ENCODE measurements at places on chromosomes 6 and 20. TPM values are rescaled to one million over a fixed set of nuclear protein-coding genes. Genes with fewer than 3 reads are reported as not detected.

Gene PRICKLE4
- 2.8 TPM for polyA plus RNA-seq

DNA sequence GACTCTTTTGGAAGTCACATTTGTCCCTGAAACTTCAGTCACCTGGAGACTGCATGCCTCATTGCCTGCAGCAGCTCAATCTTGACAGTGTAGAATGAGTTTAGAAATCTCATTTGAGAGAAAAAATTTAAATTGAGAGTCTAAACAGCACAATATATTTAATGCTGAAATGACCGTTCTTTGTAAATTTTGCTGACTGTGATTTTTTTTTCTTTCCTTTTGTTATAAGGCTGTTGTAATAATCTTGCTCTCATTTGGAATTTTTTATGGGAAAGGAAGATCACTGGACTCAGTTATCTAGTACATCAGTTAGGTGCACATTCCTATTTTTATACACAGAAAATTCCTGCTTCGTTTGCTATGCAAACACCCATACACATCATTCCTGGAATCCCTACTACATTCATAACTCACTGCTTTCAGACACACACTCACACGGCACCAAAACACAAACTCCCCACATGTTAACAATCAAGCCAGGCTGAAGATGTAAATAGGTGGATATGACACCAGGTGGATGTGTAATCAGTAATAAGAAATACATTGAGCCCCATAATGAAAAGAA is 43.8 kb downstream of the PTCHD4 start:
- DNase-seq: no peak

GRCh38 chr6:30845183-30845582 is 39.1 kb upstream of the DDR1 start:
- DNase-seq: no peak

Gene MTG2
- 24.6 TPM for polyA plus RNA-seq

- no peak for DNase-seq
Observed at GRCh38 chr6:128844598-128844997, 38.3 kb upstream of the LAMA2 start.

Gene CGA
- not detected for polyA plus RNA-seq

GRCh38 chr20:12902992-12903391 is 105.8 kb upstream of the SPTLC3 start:
- DNase-seq: no peak

DNA sequence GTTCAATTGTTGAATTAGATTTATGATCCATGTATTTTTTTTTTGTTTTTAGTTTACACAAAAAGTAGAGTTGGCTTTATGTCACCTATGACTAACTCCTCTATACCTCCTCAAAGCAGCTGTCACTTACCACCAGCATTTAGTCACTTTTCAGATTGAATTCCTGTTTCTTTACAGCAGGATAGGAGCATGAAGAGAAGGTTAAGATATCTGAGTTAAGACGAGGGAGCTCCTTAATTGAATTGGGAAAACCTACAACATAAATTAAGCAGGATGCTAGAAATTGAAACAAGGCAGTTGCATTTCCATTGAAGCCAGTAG is 237.2 kb downstream of the FARS2 start:
- no peak for DNase-seq

Gene SLPI
- 0.69 TPM for polyA plus RNA-seq

GRCh38 chr6:72151742-72152141 is 265.4 kb downstream of the RIMS1 start:
- DNase-seq: no peak

DNA sequence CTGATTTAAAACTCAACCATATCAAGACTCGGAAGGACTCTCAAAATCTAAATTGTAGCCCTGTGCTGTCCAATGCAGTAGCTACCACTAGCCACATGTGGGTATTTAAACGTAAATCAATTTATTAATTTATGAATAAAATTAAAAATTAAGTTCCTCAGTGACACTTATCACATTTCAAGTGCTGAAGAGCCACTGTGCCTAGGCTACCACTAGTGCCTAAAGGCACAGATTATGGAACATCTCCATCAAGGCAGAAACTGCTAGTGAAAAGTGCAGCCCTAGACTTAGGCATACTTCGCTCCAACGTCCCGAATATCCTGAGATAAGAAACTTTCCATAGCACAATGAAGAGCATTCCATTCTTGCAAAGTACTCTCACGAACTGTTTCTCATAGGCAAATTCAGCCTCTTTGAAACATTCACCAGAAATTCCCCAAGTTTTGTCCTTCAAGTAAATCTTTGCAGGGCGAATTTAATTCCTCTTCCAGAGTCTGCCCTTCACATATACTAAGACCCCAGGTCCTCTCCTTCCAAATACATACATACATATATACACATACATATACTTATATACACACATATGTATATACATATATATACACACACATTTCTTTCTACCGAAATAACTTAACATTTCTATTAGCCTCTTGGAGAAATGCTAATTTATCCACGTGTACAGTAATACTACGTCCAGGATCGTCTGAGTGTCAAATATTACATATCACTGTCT is 1.3 kb downstream of the SUPT3H start:
- DNase-seq: no peak

Gene NMBR
- 0.13 TPM for polyA plus RNA-seq

Measured in muscle of back (tissue), 13 donors.